ENCODE measurements at places on chromosomes 3 and 15.

GRCh38 chr3:20256144-20256543 lies 70.1 kb upstream of the SGO1 start:
- no peak for DNase-seq

GRCh38 chr3:48408823-48409281 lies 21.0 kb downstream of the PLXNB1 start:
- DNase-seq = no peak

DNA sequence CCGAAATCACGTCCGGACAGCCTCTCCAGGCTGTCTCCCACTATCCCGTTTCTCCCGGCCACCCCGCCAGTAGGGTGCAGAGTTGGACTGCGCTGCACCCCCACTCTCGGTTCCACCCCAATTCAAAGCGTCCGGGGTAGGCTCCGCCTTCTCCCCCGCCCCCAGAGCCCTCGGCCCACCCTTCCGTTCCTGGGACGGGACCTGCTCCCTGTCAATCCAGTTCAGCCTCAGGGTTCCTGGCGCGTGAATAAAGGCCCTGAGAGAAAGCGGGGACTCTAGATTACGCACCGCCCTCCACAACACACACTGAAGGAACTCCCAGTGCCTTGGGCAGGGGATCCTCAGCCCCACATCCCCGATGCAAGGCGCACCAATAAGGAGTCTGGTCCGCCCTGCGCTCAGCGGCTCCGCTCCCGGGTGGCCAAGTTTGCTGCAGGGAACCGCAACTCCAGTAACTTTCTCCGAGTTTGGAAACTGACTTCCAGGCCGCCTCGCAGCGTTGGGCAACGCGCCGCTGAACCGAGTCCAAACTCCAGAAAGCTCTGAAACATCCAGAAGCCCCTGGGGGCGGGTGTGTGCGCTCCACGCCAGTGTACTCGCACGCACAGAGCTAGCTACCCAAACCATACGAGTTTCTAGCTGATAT lies 1.9 kb downstream of the ADAMTS9 start:
- DNase-seq = no peak

- DNase-seq = no peak
Measured at GRCh38 chr3:24201301-24201700, 256.2 kb downstream of the NR1D2 start.

DNA sequence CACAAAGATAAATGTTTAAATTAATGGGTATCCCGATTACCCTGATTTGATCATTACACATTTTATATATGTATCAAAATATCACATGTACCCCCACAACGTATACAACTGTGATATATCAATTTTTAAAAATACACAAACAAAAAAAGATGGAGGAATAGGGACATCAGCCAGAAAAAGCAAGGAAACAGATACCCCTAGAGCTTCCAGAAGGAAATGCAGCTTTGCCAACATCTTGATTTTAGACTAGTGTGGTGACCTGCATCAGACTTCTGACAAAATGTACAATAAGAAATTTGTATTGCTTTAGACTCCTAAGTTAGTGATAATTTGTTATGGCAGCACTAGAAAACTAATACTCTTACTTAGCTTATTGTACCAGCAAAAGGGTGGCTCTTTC lies 483.8 kb downstream of the TUSC7 start:
- DNase-seq = no peak

- DNase-seq = no peak
Measured at GRCh38 chr15:92083190-92083589, 229.7 kb downstream of the SLCO3A1 start.

DNA sequence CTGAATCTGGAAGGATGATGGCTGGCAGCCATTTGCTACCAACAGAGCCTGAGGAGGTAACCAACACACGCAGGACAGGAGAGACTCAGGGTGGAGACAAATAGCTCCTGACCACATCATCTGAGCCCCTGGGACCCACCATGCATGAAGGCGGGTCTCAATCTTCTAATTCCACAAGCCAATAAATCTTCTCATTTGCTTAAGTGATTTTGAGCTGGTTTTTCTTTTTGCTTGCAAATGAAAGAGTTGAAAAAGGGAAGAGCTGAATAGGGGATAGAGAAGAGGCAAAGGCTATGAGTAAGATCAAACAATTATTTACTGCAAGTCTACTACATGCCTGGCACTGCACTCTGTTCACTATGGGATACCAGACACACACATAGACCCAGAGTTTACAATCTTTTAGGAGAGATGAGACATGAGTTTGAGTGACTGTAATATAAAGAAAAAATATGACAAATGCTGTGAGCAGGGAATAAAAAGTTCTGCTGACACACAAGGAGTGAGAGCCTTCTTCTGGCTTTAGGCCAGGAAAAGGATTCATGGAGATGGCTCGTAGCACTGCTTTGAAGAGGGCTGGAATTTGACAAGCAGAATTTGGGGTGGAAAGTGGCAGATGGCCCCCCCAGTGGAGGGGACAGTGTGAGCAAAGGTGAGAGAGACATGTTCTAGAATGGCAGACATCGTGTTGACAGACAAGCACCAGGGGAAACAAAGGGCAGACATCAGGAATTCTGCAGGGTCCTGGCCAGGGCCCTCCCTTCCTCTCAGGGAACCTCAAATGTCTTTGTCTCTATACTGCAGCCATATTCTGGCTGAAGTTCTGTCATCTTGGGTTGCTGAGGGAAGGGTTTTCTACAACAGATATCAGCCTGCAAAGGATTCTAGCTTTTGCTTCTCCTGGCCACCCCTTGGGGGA lies 69.8 kb upstream of the WNT5A start:
- DNase-seq = no peak

GRCh38 chr3:11197484-11197883 lies 43.2 kb downstream of the HRH1 start:
- no peak for DNase-seq

GRCh38 chr15:39593656-39594445 lies 13.0 kb downstream of the THBS1 start:
- peak; percentile 13 for DNase-seq

DNA sequence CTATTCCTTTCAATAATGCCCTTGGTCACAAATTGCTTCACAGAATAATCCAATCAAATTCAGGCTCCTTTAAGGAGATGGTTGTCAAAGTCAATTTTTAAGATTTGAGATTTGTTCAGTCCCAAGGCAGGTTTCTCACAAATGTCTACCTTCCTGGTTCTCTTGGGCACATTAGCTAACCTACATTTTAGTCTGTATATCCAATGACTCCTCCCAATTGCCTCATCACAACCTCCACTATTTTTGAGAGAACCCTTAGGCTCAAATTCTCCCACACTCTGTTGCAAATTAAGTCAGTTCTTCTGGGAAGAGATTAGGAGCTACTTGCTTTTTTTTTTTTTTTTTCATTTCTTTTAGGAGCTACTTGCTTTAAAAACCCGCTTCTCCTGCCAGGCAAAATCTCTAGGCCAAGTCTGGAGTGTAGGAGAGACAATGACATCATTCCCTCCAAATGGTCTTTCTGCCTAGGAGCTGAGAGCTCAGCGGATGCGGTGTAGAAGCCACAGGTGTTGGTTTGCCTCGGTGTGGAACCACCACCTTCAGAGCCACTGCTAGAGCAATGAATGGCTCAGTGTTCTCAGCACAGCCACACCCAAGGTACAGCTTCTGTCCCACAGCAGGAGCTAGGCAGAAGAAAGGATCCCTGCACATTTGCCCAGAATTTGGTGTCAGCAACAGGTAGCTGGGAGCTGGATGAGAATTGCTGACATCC lies 10.0 kb upstream of the INO80 start:
- no peak for DNase-seq

DNA sequence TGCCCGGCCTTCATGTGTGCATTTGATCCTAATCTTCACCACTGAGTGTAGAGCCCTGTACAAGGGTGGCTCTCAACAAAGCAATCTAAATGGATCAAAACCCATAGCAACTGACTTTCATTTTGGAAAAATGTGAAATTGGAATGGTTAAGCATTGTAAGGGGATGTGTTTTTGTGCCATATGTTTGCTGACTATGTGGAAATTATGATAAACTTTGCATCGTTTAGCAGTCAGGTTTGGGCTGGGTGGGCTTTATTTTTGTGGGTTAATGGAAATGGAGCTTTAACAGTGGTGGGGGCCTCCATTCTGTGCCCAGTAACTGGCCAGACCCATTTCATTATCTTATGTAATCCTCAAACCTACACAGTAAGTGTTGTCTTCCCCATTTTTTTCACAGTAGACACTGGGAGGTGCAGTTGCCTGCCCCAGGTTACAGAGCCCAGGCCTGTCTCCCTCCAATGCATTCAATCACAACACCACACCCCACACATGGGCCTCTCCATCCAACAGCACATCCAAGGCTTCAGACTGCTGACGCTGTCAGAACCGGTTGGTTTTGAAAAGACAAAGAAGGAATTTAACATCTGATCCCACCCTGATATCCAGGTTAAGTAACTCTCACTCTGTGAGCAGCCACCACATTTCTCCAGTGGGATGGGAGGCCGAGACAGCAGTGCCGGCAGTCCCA lies 136.3 kb upstream of the ABHD17C start:
- no peak for DNase-seq

- DNase-seq = no peak
Measured at GRCh38 chr3:147615035-147615434, 205.9 kb downstream of the ZIC1 start.

GRCh38 chr15:90482124-90483011 lies 47.4 kb upstream of the CRTC3 start:
- peak; percentile 5 for DNase-seq

GRCh38 chr3:25265284-25265683 lies 162.8 kb upstream of the RARB start:
- DNase-seq = no peak

DNA sequence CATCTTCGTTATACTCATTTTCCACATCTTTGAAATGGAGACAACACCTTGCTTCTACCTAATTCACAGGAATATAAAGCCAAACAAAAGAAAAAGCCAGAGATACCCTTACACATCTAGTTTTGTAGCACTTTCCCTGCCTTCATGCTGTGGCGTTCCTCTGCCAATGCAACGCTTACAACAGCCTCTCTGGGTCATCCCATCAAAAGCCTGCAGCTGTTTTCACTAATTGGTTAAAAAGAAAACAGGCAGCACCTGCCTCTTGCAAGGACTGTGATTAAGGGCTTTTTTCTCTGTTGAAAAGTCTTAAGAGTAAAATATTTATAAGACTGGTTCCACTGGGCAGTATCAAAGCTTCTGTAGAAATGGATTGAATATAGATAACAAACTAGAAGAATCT lies 120.3 kb downstream of the FMN1 start:
- no peak for DNase-seq

GRCh38 chr15:71093054-71094024 lies 21.9 kb upstream of the THSD4 start:
- DNase-seq = no peak

GRCh38 chr3:39208463-39209055 lies 16.2 kb upstream of the XIRP1 start:
- no peak for DNase-seq

DNA sequence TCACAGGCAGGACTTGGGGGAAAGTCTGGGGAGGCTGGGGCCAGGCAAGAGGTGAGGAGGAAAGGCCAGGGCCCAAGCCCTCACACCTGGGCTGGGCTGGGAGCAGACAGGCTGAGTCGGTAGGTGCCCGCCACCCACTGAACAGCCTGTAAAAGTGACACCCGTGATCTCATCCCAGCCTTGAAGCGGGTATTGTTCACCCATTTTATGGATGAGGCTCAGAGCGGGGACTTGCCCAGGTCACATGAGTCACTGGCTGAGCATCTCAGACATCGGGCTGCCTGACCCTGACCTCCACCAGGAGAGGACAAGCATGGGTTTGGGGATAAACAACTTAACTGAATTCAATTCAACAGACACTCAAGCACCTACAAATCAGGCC lies 52.0 kb upstream of the CTSH start:
- no peak for DNase-seq

GRCh38 chr3:157045238-157045850 lies 114.6 kb downstream of the CCNL1 start:
- DNase-seq = no peak

- DNase-seq = no peak
Measured at GRCh38 chr3:87161851-87162250, 65.3 kb upstream of the CHMP2B start.

DNA sequence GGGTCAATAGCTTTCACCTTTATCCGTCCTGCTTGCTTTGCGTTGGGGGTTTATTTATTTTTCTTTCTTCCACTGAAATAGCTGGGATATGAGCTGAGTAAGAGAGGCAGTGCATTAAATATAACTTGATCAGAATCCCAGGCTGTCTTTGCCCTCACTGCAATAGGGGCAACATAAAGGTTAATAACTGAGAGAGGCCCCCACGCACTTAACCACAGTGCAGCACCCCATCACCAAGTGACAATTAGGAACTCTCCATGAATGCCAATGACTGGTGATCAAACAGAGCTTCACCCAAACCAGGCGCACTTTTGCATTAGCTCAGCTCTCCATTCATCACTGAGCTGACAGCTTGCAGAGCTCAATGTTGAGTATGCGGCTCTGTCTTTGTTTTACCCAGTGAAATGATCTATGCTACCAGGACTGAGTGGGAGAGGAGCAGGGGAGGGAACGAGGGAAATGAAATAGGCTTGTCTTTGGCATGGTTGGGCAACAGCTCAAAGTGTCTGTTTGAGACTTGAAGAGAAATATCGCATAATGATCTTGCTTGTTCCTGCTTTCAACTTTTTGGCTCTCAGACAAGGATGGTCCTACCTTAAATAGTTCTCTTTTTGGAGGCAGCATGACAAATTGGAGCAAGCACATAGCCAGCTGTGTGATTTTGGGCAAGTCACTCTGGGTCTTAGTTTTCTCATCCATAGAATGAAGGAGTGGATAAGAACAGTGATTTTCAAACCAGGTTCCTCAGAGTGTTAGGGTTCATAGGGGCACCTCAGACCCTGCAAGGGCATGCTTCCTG lies 14.5 kb upstream of the GLCE start:
- DNase-seq = no peak

- DNase-seq = no peak
Measured at GRCh38 chr3:100577382-100578008, 31.9 kb upstream of the ADGRG7 start.

GRCh38 chr3:23804441-23805209 lies 1.1 kb upstream of the UBE2E1 start:
- DNase-seq = no peak

DNA sequence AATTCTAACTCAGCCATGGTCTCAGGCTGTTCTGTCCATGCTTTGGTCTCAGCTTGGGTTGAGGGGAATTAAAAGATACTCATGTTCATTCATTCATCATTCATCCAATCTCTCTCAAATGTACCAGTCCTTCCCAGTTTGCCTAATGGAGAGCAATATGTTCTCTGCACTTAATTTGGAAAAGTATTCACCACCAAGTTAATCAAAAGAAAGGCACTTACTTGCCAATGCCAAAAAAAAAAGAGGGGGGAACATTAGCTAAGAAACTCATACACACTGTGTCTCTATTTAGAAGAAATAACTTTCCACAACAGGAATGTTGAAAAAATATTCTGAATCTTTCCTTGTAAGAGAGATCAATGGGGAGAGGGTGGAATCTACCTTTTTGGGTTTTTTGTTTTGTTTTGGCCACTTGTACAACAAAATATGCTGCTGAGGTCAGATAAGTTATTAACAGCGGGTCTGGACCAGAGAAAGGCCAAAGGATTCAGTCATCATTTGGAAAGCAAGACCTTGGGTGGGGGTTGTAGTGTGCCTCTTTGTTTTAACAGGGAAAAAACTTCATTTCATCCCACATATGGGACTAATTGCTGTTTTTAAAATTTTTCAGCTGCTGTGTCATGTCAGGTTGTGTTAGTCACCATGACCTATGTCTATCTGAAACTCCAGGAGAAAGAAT lies 152.3 kb downstream of the FBN1 start:
- DNase-seq = no peak

- DNase-seq = no peak
Measured at GRCh38 chr15:99495430-99496301, 70.1 kb upstream of the MEF2A start.

- DNase-seq = no peak
Measured at GRCh38 chr3:156379327-156379726, 175.6 kb downstream of the SSR3 start.

GRCh38 chr15:65512807-65513416 lies 4.6 kb downstream of the DPP8 start:
- DNase-seq = no peak

Measured in stimulated activated CD8-positive, alpha-beta memory T cell treated with anti-CD3 and anti-CD28 coated beads, Interleukin-7, amount 100 ng/mL, for 4 hours (primary cell).